Thoracic aorta (tissue), 2 donors: ENCODE measurements at places on chromosomes 12 and 14. TPM values are rescaled to one million over a fixed set of nuclear protein-coding genes. Genes with fewer than 3 reads are reported as not detected.
A peak's percentile ranks its signal among the peaks of the same experiment; 100 is the strongest.

FOXM1 gene
- 2.2 TPM for total RNA-seq

APOF gene
- not detected for total RNA-seq

DNA sequence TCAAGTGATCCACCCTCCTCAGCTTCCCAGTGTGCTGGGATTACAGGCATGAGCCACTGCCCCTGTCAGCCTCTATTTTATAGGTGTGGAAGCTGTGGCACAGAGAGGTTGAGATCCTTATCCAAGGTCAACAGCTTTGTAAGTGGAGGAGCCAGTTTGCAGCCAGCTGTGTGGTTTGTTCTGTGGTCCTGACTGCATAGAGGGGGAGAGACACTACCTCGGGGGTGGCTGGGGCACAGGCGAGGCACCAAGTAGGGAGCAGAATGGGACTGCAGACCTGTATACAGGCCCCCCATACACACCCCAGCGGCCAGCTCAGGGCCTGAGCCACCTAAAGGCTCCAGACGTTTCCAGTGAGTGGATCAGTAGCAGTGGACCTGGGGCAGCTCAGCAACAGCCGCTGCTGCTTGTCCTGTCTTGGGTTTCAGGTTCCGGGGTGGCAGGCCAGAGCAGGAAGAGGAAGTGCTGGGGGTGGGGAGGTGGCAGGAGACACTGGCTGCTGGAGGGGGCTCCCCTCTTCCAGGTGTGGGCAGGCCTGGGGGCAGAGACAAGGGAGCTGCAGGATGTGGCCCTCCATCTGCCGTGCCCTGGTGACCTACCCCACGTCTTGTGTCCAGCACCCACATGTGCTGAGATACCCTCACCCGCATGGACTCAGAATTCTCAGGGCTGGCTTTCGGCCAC lies 11.0 kb downstream of the ORAI1 start:
- no peak overlapping the region for H3K4me3 ChIP-seq
- H3K27me3 ChIP-seq, result no peaks in the 10 kb centered on the region
- H3K27ac ChIP-seq, result no peak overlapping the region
- H3K36me3 ChIP-seq, result no peaks in the 10 kb centered on the region
- no peak for DNase-seq
- no peaks in the 10 kb centered on the region for H3K4me1 ChIP-seq

DNA sequence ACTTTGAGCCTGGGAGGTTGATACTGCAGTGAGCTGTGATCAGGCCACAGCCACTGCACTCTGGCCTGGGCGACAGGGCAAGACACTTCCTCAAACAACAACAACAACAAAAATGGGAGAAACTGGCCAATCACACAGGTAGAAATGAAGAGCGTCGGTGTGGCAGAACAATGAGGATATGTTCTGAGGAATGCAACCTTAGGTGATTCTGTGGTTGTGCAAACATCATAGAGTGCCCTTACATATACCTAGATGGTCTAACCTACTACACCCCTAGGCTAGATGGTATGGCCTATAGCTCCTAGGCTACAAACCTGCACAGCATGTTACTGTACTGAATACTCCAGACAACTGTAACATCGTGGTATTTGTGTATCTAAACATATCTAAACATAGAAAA lies 3.7 kb upstream of the PRDM4 start:
- H3K4me1 ChIP-seq, result peaks cover 5% of the 10 kb centered on the region
- no peaks in the 10 kb centered on the region for H3K27me3 ChIP-seq
- H3K27ac ChIP-seq, result no peak overlapping the region

GRCh38 chr12:66495709-66496108 lies 183.2 kb downstream of the GRIP1 start:
- H3K4me1 ChIP-seq, result no peaks in the 10 kb centered on the region
- DNase-seq, result no peak
- no peak overlapping the region for H3K27ac ChIP-seq
- H3K27me3 ChIP-seq, result no peaks in the 10 kb centered on the region
- H3K4me3 ChIP-seq, result no peak overlapping the region
- H3K36me3 ChIP-seq, result no peaks in the 10 kb centered on the region

DNA sequence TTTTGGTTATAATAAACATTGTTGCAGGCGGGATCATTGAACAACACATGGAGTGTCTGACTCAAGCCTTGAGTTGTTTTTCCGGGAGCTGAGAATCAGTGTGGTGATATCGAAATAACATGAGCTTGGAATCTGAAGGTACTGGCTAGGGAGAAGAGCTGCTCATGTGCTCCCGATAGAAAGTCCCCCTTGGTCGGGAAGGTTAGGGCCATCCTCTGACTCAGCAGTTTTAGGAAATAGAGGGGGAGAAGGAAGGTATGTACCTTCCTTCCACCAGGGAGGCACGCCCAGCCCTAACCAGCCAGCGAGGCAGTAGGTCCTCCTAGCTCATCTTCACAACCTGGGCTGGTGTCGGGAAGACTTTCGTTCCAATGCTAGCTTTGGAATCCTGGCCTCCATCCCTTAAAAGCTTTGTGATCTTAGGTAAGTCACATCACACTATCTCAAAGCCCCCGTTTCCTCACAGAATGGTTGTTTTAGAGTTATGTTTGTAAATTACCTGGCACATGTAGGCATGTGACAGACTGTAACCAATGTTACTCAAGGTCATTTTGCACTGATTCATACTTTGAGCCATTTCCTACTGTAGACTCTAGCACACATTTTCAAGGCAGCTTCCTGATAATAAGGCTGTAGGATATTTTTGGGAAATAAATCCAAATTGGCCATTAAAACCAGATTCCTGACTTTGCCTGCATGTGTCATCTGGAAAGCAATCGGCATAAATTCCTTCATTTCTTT lies 1.9 kb upstream of the RAB35 start:
- H3K4me3 ChIP-seq, result peak overlapping the region; percentile 79
- DNase-seq, result no peak
- no peaks in the 10 kb centered on the region for H3K27me3 ChIP-seq
- H3K27ac ChIP-seq, result no peak overlapping the region
- no peaks in the 10 kb centered on the region for H3K36me3 ChIP-seq
- peaks cover 24% of the 10 kb centered on the region for H3K4me1 ChIP-seq

DNA sequence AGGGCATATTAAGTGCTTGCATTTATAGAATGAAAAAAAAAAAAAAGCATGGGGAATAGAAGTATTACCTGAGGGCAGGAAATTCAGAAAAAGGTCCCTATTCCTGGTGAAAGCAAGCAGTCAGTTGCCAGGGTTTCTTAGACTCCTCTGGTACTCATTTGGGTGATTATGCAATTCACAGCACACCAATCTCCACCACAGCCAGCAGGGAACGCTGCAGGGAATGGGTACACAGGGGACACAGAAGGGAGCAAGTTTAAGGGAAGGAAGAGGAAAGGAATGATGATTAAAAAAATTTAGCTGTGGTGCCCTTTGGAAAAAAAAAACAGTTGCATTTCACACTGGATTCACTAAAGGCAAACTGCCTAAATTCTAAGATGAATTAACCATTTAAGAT lies 14.2 kb downstream of the BLTP3B start:
- H3K27ac ChIP-seq, result no peak overlapping the region
- H3K36me3 ChIP-seq, result no peaks in the 10 kb centered on the region
- peaks cover 36% of the 10 kb centered on the region for H3K4me1 ChIP-seq
- H3K4me3 ChIP-seq, result no peak overlapping the region
- no peaks in the 10 kb centered on the region for H3K27me3 ChIP-seq
